ENCODE measurements at places on chromosomes 5 and 9.

GRCh38 chr9:11931751-11932150 lies 761.4 kb upstream of the TYRP1 start:
- DNase-seq = no peak

GRCh38 chr5:54177058-54177457 lies 133.3 kb downstream of the ARL15 start:
- no peak for DNase-seq

DNA sequence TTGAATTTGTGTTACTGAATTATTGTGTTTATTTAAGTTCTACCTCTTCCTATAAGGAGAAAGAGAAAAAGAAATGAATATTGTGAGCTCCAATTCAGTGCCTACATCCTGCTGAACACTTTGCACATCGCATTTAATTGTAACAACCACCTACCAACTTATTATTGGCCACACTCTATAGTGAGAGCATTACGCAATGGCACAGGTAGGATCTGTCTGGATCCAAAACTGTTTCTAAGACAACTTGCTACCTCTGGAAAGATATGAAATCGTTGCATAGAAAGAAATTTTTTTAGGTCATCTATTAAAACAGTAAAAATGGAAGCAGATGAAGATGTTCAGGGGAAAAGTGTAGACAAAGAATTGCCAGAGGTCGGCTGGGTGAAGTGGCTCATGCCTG lies 227.2 kb upstream of the SNX2 start:
- DNase-seq = no peak

GRCh38 chr5:124697501-124697900 lies 48.9 kb downstream of the ZNF608 start:
- DNase-seq = no peak

- DNase-seq = peak; percentile 73
These were observed 542 bp upstream of the TRIM52 start for GRCh38 chr5:181261320-181262049.

- DNase-seq = no peak
These were observed 28.7 kb downstream of the PNPLA7 start for GRCh38 chr9:137521405-137521985.

DNA sequence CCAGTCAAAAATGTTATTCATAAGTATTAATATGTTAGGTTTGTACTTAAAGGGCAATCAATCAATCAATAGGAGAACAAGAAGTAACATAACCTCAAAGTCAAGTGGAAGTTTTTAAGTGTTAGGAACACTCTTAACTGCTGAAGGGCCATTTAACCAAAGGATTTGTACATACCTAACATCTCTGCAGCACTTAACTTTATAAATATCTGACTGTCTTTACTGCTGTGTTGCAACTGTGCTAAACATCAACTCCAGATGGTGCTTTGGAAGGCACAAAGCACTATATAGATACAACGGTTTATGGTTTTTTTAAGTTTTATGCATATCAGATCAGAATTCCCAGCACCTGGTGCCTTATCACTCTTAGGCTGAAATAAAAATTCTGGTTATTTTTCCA lies 604.9 kb upstream of the PTGER4 start:
- no peak for DNase-seq

DNA sequence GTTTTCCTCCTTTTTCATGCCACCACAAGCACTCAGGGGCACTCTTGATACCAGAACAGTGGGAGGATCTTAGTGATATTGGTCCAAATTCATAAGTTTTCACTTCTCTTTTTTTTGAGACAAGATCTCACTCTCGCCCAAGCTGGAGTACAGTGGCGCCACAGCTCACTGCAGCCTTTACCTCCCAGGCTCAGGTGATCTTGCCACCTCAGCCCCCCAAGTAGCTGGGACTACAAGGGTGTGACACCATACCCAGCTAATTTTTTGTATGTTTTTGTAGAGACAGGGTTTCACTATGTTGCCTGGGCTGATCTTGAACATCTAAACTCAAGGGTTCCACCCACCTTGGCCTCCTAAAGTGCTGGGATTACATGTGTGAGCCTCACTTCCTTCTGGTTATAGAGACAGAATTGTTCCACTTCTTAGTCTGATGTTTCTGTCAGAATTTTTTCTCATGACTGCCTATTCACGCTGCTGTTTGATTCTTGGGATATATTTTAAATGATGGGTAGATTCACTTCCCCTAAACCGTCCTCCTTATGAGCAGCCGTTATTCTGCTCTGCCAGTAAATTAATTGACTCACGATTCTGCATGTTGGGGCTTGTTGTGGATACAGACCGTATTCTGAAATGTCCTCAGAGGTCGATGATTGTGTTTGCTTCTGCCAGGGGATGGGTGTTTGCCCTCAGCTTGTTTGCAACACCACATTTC lies 30.8 kb downstream of the MTAP start:
- DNase-seq = no peak

- DNase-seq = peak; percentile 84
These were observed 39.6 kb downstream of the SFXN1 start for GRCh38 chr5:175517824-175518450.

DNA sequence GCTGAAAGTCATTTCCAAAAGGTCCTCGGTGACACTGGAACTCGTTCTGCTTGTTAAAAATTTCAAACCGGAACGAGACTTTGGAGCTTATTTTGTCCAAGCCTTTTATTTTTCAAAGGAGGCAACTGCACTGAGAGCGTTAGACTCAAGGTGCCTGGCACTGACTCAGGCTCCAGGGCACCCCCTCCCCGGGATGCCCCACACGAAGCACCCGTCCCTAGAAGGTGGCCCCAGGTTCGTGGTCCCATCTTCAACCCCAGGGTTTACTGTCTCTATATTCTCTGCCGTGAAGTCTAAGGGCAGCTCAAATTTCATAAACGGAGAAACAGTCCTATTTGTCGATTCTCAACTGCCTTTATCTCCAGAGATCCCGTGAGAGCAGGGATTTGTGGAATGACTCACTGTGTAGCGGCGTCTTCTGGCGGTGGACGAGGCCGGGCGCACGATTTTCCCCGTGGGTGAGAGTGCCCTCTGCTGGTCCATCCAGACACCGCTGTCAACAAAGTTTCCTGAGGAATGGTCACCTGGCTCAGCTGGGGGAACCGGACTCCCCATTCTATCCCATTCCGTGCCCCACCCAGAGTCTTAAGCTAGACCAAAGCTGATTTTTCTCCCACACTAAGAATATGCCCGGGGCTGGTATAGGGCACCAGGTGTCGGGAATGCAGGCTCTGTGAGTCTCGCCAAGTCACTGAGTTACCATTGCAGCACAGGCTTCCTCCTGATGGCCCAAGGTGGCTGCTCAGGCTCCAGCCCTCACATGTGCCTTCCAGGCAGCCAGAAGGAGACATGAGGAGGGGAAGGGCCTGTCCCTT lies 27.1 kb upstream of the SLC6A19 start:
- peak; percentile 70 for DNase-seq

- DNase-seq = no peak
These were observed 72.3 kb downstream of the PSMB7 start for GRCh38 chr9:124342776-124343485.

- no peak for DNase-seq
These were observed 354 bp downstream of the NCBP1 start for GRCh38 chr9:97633859-97634490.

- DNase-seq = no peak
These were observed 166.4 kb downstream of the SLF1 start for GRCh38 chr5:94784536-94785505.

- DNase-seq = no peak
These were observed 57.1 kb upstream of the RNU6ATAC start for GRCh38 chr9:134221273-134222017.

DNA sequence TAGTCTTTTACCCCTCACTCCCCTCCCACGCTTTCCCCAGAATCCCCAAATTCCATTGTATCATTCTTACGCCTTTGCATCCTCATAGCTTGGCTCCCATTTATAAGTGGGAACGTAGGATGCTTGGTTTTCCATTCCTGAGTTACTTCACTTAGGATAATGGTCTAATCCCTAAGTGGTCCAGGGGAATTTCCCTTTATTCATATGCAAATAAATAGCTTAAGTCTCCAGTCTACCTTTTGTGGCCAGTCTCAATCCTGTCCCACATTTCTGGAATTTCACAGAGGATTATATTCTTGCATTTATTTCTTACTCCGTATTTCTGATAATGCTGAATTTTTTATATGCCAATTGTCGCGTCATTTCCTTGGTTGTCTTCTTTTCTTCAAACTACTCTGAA lies 245.6 kb upstream of the DAB2 start:
- DNase-seq = no peak

- no peak for DNase-seq
These were observed 33.6 kb upstream of the NFIB start for GRCh38 chr9:14347406-14348122.

DNA sequence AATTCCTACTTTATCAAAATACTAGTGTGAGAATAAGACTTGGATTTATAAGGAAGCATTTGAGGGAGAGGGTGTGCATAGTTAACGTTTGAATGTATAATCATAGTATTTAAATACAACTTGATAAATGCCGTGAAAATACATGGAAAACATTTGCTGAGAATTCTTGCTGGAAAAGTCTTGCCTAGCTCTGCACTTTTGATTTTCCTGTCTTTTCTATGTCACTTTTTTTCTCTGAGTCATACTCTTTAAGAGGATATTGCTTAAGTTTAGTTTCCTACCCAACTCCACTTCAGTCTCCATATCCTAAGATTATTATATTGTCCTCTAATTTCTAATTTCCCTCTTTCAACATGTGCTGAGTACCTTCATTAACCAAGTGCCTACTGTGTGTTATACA lies 616.6 kb upstream of the SEMA6A start:
- DNase-seq = no peak

DNA sequence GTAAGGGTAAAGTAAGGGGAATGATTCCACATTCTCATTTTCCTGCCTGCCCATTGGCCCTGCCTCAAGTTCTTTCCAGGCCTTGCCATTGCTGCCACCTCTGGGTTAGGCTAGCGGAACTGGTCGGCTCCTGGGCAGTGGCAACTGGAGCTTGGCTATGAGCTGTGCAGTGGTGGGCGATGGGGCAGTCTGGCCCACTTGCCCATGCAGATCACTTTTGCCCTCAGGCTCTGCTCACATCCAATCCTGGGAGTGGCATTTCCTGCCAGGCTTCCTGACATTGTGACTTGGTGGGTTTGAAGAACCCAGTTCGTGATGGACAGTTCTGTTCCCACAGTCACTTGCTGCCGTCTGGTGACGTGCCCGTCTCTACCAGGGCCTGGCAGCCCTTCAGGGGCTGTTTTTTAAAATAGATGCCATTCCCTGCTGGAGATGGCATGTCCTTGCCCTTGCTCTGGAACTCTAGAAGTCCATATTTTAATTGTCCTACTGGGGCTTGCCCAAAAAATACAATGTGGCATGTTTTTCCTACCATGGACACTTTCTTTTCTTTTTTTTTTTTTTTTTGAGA lies 86.1 kb downstream of the FGF18 start:
- DNase-seq = no peak

- no peak for DNase-seq
These were observed 581.0 kb upstream of the RORB start for GRCh38 chr9:73916016-73916673.

DNA sequence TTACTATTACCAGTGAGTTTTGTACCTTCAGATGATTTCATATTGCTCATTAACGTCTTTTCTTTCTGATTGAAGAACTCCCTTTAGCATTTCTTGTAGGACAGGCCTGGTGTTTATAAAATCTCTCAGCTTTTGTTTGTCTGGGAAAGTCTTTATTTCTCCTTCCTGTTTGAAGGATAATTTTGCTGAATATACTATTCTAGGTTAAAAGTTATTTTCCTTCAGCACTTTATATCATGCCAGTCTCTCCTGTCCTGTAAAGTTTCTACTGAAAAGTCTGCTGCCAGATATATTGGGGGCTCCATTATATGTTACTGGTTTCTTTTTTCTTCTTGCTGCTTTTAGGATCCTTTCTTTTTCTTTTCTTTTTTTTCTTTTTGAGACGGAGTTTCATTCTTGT lies 13.3 kb downstream of the CDK7 start:
- no peak for DNase-seq

DNA sequence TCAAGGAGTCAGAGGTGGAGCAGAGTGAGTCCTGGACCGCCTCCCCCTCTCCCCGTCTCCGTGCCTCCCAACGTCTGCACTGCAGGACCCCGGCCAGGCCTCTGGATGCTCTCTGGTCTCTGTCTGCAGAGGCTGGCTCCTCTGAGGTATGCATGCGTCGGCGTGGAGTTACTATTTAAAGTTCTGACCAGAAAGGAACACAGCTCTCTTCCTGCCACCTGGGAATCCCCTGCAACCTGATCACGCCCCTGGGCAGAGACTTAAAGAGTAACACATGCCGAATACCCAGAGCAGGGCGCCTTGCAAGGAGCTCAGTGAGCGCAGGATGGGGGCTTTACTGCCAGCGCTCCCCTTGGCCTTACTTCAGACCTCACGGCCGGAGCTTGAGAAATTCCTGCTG lies 16.0 kb downstream of the ANXA6 start:
- peak; percentile 74 for DNase-seq

DNA sequence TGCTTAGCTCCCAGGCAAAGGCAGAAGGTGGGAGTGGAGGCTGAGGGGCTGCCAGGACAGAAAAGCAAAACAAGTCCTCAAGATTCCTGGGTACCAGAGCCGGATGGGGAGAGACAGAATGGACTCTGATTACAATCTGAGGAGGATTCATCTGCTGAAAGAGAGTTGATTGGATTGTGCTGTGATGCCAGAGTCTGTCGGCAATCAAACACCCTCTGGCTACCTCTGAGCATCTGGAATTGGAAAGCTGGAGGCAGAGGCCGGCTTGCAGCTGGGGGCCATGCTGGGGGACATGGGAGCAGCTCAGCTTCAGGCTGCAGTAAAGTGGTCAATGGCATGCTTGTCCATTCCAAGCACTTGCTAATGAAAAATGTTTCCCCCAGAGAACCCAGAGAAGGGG lies 59.3 kb downstream of the ASTN2 start:
- DNase-seq = no peak

DNA sequence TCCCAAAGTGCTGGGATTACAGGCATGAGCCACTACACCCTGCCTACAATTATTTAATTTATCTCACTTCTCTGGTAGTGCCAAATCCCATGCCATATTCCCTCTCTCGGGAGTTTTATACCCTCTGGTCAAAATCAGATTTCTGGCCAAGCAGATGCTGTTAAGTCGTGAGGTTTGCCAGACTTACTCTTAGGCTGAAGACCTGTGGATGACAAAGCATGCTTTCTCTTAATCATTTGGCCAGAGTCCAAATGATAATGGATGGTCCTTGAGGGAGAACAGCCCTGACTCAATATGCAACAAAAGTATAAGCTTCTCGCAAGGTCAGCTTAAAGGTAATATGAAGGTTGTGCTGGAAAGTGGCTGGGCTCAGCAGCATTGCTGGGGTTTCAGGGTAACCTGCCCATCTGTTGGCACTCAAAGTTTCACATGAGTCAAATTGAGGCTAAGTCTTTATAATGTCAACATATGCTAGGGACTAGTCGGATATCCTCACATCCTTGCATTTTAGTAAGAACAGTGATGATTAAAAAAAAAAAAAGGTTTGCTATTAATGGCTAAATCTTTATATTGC lies 280.1 kb downstream of the KIF4B start:
- no peak for DNase-seq

Data from stimulated activated naive CD8-positive, alpha-beta T cell treated with anti-CD3 and anti-CD28 coated beads, Interleukin-15, Interleukin-2, amounts not matched to agents 100 U/mL and 50 U/mL, for 24 hours (primary cell).